ENCODE measurements at places on chromosomes 12 and 14.

DNA sequence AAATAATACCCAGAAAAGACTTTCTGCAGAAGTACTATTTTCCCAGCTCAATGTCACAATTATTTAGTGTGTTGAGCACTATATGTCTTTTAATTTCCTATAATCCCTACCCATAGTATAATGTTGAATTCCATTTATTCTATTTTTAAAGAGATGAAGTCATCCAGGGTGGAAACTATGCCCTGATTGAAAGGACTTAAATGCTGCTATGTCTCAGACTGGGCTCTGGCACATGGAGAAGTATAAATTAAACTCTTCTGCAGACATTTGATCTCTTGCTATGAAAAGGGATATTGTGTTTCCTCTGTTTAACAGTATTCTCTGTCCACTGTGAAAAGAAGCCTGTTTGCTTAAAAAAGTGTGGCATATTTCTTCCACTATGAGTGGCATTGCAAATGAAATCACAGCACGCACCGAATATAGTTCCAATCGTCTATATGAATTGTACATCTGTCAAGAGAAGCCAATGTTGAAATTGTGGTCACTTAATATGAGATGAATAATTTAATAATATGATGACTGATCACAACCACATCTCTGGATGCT is 192.3 kb downstream of the BCAT1 start:
- no peak for DNase-seq

- DNase-seq, result no peak
These were observed 2.1 kb upstream of the SLC15A4 start for GRCh38 chr12:128825835-128826234.

GRCh38 chr14:77406086-77406485 is 17.2 kb downstream of the NOXRED1 start:
- DNase-seq, result no peak

DNA sequence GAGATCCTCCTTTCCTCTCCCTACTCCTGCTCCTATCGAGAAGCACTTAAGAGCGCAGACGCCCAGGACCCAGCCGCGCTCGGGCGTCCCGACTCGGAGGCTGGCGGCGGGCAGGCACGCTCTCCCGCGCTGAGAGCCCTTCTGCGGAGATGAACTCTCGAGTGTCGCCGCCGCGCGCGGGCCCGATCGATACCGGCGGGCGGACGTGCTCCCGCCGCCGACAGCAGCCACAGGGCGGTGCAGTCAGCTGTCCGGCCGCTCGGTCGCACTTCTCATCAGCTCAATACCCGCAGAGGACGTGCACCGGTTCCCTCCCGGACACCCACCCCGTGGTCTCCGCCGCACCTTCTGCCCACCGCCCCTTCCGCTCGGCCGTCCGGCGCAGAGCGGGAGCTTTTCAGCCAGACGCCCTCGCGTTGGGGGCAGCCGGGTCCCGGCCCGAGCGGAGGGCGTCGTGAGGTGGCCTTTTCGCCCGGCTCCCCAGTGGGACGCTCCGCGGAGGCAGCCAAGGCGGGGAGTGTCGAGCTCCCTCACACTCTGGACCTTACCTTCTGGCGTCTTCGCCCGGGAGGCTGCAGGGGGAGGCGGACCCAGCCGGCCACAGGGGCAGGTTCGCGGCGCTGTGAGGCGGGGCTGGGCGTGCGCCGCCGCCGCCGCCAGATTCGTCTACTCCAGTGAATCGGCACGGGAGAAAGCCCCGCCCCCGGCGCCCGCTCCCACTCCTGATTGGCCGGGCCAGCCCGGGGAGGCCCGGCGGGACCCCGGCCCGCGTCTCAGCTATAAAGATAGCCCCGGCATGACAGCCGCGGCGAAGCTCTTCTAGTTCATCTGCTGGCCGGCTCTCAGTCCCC is at the start of gene INSM2:
TSS of gene INSM2 (plus strand) at position 808 of the 851 bp plus-strand sequence. CDS start 89 bp downstream, outside the sequence.
- DNase-seq, result peak; percentile 67

DNA sequence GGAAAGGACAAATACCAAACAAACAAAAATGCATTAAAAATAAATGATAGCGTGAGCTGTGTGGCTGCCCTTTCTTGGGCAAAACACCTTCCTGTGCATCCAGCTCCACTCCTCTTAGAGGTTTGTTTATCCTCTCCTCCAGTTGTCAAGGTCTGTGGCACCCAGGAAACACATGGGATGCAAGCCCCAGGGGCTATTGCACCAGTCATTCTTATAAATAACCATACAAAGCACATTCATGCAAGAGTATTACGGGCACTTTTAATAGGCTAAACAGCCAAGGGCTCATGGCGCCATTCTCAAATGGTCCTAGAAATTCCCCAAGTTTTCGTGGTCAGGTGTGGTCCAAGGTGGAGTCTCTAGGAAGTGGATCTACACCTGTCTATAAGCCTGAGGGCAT is 257.0 kb downstream of the DPF3 start:
- DNase-seq, result no peak

- no peak for DNase-seq
These were observed 33.3 kb downstream of the TULP3 start for GRCh38 chr12:2924019-2924418.

DNA sequence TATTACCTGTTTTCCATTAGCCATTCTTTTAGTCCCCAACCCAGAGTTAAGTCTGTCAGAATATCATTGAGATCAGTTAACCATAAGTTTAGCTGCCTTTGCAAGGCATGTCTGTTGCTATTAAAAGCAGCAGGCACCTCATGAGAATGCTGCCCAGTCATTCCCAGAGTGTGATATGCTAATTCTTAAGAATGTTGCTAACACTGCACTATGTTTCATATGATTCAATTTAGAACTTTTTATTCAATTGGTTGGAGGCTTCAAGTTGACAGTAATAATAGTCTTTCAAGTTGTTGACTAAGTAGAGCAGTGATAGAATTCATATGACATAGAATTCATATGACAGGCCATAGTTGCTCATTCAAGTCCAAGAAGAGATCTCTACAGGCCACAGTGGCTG is 292.3 kb downstream of the FUT8 start:
- DNase-seq, result peak; percentile 13

- no peak for DNase-seq
These were observed 40.6 kb downstream of the IGF1 start for GRCh38 chr12:102439426-102440405.

GRCh38 chr12:82425241-82425640 is 66.9 kb downstream of the METTL25 start:
- DNase-seq, result no peak

DNA sequence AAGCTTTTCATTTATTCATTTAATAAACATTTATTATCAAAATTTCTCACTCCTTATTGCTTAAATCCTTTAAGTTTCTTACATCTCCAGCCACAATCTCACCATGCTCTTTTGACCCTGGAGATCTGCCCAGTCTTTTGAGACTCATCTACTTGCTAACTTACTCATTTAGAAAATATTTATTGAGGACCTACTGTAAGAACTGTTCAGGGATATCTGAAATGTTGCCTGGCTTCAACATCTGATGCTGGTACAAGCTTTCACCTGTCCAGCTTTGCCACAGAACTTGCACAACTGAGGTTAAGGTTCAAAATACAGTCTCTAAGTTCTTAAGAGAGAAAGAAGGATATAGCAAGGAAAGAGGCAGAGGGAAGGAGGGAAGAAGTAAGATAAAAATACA is 17.5 kb upstream of the GXYLT1 start:
- no peak for DNase-seq

- peak; percentile 71 for DNase-seq
These were observed 30.9 kb upstream of the EMP1 start for GRCh38 chr12:13165617-13166041.

- no peak for DNase-seq
These were observed 36.4 kb upstream of the NR1H4 start for GRCh38 chr12:100437038-100437841.

GRCh38 chr12:80269803-80270552 is 170.6 kb downstream of the OTOGL start:
- no peak for DNase-seq

DNA sequence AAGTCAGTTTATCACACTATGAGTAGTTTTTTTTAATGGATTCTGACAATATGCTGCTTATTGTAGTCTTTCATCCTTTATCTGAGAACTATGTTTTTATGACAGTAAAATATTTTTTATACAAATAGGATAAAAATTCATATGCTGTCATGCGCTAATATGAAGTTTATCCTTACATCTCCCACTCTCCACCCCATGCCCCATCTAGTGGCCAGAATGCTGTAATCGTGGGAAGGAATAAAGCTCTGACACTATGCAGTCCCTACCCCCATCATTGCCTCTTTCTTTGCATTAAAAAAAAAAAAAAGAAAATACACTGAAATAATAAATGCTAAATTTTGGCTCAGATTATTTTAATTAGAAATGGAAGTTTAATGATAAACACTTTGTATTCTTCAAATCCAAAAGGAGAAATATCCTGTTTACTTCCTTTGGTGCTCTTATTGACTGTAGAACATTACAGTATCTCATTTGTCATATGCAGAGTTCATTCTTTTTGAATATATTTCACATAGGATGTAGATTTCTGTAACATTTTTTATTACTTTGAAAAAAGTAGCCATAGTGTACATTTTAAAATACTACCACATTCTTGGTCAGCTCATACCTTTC is 145.9 kb upstream of the SLCO1C1 start:
- no peak for DNase-seq

GRCh38 chr12:27434673-27435565 is 11.6 kb upstream of the SMCO2 start:
- no peak for DNase-seq

Measured in stimulated activated CD4-positive, alpha-beta T cell treated with anti-CD3 and anti-CD28 coated beads, Interleukin-2, amount 100 ng/mL, for 48 hours (primary cell).